ENCODE measurements at places on chromosomes 2 and 18.

DNA sequence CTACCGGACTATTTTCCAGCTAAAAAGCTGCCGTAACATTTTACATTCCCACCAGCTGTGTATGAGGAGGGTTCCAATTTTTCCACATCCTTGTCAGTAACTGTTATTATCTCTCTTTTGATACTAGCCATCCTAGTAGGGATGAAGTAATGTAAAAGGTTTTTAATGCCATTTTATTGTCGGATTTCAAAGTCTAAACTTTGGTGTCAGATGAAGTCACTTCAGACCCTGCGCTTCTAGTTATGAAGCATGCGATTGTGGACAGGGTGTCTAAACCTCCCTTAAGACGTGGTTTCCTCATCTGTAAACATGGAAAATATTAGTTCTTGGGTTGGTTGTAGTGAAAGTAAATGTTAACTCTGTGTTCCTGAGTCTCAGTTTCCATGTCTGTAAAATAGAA is 4.7 kb downstream of the DGKD start:
- DNase-seq, result no peak

DNA sequence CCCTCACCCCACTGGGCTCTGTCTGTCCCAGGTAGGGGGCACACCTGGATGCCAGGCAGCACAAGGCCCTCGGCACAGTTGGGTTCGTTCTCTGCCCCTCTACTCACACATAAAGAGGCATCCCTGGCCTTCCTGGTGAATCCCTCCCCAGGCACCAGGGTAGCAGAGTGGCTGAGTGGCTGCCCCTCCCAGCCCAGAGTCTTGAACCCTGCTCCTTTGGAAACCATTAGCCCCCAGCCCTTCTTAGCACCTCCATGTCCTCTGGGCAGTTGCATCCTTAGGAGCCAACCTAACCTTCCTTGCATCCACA is 2.0 kb downstream of the GPC1 start:
- no peak for DNase-seq

DNA sequence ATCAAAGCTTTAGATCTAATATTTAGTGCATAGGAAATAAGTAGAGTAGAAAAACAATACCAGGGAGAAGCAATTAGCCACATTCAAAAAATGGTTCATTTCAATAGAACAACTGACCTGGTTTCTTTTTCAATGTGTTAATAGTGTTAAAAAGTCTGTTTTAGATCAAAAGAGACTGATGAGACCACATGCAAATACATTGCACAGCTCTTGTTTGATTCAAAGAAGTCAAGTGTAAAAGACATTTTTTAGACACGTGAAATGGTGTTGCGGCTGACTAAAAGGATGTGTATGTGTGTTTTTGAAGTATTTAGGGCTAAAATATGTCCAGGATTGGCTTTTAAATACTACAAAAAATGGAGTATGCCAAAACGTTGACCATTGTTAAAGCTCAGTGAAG is 1.2 kb upstream of the AOX1 start:
- DNase-seq, result no peak

- no peak for DNase-seq
Observed at GRCh38 chr18:49795612-49796552, 17.5 kb downstream of the ACAA2 start.

Data from NCI-H1105 treated with DMSO at 0.1 percent for 48 hours (cell line).